Posterior vena cava (tissue), 2 donors: ENCODE measurements at places on chromosomes 12 and 14. TPM values are rescaled to one million over a fixed set of nuclear protein-coding genes. Genes with fewer than 3 reads are reported as not detected.

DNA sequence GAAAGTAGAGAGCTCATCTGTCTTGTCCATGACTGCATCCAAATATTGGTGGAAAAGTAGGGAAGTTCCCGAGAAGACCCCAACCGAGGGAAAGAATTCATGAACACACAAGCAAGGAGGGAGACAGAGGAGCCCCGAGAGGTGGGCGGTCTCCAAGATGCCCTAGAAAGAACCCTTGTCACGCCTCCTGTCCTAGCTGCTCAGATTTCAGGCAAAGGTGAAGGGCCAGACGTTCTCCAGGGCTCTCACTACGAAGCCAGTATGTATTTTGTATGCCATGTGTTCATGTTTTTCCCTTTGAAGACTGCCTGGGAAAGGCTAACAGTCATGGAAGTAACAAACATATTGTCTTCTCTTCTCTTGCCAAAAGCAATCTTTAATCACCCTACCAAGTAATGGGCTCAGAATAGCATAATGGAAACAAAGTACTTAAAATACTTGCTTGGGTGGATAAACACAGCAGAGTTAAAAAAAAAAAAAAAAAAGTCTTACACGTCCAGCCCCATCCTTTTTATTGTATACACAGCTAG lies 99.2 kb upstream of the TBX3 start:
- DNase-seq: peak; percentile 20

GRCh38 chr14:104843442-104844305 lies 21.4 kb upstream of the CEP170B start:
- DNase-seq: peak; percentile 79

LARP4 gene
- 63.2 TPM for total RNA-seq

GRCh38 chr14:29576927-29577326 lies 350.7 kb downstream of the PRKD1 start:
- no peak for DNase-seq

CCDC88C gene
- total RNA-seq: 14.9 TPM

MED13L gene
- total RNA-seq: 133 TPM
